ENCODE measurements at places on chromosomes 4 and X.

- DNase-seq, result no peak
Measured at GRCh38 chrX:149069899-149070298, 435.2 kb downstream of the IDS start.

DNA sequence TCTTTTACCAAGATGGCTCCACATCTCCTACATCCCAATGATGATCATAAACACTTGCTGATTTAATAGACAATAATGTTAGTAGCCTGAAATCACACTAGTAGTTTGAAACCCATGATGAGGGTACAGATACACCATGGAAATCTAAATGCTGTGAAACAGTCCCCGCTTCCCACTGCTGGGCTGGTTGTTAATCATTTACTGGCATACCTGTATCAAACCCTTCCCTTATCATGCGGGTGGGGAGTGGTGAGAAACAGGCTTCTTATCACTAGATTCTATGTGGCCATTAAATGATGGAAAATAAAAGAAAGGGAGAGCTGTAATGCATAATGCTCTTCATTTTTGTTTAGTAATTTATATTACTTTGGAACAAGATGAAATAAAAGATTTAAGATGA lies 21.9 kb downstream of the MAOA start:
- DNase-seq, result no peak

DNA sequence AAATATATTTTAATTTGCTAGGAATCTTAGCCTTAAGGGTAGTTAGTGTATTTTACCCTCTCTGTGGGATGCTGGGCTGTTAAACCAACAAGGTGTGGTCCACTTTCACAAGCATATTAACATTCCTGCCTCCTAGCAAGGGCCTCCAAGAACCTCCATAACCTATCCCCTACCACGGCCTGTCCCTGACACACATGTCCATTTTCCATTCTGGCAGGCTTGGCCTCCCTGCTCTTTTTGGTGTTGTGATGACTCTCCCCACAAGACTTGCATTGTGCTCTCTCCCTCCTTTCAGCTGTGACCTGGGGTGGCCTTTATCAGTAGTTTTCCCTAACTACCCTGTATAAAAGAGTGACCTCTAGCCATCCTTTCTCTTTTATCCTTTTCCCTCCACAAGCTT lies 120.2 kb downstream of the KLHL8 start:
- DNase-seq, result no peak

GRCh38 chr4:153758688-153759406 lies 977 bp downstream of the RNF175 start:
- no peak for DNase-seq

- peak; percentile 45 for DNase-seq
Measured at GRCh38 chrX:24149351-24150050, at the start of gene ZFX. Gene ZFX, plus strand, starts transcription at chrX:24149729. Its CDS starts 23,014 bp downstream, at chrX:24172743.

GRCh38 chr4:181525634-181526033 lies 717.6 kb upstream of the TENM3 start:
- no peak for DNase-seq

DNA sequence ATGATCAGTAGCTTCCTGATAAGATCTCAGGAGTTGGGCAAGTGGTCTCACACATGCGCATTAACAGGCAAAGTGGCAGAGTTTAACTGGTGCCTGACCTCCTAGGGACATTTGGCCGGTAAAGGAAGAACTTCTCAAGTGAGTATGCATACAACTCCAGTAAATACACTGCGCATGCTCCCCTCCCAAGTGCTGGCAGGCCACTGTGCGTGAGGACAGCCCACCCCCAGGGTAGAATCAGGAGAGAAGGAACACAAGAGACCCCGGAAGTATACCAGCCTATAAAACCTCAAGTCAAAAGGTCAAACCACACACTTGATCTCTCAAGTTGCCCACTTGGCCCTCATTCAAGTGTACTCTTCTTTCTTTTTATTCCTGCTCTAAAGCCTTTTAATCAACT lies 225.5 kb upstream of the ANKRD50 start:
- DNase-seq, result no peak

GRCh38 chrX:136251041-136251991 lies at the start of gene MAP7D3:
Gene MAP7D3, minus strand, starts transcription at chrX:136251400. Its CDS starts 42 bp downstream, at chrX:136251358.
- DNase-seq, result peak; percentile 38
